Fibroblast of skin of back (primary cell): ENCODE measurements at places on chromosomes 2 and 18.

DNA sequence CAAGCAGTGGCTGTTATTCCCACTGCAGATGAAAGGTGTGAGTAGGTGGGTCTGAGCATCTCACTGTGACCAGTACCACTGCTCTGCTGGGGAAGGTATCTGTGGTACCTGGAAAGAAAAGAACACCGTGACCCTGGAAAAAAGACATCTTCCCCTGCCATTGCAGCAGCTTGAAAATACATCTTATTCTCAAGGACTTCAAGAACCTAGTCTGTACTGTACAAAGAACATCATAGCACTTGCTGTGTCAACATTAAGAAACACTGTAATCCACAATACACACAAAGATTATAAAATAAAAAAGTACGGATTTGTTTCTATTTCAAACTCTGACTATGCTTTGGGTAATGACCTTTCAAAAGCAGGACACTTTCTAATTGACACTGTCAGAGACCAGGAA is 28.9 kb downstream of the C2orf76 start:
- no peak for DNase-seq

DNA sequence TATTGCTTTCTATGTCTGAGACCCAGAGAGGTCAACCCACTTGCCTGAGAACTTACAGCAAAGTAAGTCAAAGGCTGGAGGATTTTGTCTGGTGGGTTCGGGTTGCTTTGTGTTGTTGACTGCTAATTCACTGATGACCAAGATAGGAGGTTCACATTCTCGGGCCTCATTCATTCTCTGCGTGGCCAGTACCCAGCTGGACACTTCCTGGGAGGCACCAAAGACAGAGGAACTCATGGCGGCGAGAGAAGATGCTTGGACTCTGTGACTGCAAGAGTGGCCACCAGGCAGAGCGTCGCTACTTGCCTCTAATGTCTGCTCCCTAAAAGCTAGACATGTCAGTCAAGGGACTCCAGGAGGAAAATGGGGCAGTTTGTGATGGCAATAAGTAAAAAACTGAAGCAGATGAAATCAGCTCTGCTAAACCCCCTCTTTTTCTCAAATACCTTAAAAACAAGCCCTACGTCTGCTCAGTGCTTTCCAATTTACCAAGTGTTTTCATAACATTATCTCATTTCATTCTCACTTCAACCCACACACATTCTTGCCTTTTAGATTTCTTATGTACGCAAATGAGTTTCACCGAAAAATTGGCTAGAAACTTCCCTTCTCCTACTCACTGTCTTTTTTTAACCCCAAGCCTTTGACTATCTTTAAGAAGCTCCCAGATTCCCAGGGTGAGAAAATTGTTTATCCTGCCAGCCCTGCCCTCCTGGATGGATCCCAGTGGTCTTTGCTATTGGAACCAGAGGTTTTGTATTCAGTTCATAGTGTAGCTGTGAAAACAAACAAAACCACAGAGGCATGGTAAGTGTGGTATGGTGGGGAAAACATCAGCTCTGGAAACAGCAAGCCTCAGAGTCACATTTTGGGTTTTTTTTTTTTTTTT is 4.9 kb upstream of the LBH start:
- DNase-seq = peak; percentile 85

DNA sequence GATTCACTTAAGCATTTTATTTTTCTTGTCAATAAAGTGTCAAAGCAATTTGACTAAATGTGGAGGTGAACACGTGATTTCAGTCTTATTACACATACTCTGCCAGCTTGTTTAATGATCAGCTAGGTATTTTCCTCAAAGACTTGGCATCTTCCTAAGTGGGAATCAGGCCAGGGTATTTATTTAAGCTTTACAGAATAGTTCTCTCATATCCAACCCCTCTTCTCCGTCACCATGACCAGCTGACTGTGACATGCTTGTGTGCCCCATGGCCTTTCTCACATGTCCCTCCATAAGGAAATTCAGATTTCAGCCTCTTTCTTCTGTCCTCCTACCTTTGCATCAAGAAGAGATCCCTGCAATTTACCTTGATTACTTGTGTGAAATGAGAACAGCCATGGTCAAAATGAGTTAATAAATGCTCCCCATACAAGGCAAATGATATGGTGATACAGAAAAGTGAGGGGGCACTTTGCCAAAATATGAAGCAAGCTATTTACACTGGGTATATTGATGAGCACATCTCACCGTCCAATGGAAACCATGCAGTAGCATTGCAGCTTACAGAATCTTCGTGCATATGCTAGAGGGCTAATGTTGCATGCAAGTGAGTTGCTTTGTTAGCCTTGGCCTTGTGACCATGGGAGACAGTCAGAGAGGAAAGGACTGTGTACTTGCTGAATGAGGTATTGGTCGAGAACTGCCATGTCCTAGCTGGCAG is 202.2 kb downstream of the RNF152 start:
- no peak for DNase-seq

GRCh38 chr2:191041418-191042161 is 27.6 kb upstream of the STAT1 start:
- DNase-seq = peak; percentile 56

DNA sequence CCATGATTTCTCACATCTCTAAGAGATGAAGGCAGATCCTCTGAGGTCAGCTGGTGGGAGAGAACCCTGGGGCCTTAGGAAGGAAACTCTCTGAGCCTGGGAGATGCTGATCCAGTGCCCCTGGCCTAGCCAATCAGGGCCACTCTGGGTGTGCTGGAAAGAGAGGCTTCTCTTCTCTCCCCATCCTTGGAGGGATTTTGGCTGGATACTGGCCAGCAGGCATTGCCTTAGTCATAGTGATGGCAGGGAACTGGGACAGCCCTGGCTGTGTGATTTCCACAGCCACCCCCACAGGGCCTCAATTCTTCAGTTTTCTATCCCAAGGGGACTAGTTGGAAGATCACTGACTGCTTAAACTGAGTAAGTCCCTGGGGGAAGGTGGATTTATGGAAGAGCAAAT is 26.6 kb upstream of the PLB1 start:
- DNase-seq = peak; percentile 82

- DNase-seq = no peak
These were observed 82.5 kb downstream of the EDAR start for GRCh38 chr2:108906403-108907077.

DNA sequence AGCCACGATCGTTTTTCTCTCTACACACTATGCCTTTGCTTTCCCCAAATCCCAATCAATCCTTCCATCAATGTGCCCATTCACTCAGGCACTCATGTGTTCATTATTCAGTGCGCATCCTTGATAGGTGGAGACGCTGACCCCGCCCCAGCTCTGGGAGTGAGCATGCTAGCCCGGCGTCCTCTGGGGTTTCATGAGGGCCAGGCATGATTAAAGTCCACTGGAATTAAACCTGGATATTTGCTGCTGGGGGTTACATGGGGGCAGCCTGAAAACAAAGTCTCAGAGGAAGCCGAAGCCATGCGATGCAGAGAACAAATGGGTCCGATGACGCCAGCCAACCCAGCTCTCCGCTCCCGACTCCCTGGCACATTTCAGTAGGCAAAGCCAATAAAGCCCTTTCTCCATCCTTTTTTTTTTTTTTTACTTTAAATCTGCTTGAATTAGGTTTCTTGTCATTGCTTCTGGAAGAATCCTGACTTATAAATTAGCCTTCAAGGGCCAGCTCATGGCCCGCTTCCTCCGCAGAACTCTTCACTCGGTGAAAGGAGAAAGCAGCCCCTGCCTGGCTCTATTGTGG is 316.4 kb upstream of the ID2 start:
- DNase-seq = no peak

GRCh38 chr2:140601342-140601741 is 1529.5 kb downstream of the LRP1B start:
- no peak for DNase-seq

GRCh38 chr18:76658627-76659026 is 163.6 kb upstream of the ZNF516 start:
- DNase-seq = no peak

- DNase-seq = no peak
These were observed 816.2 kb downstream of the CBLN2 start for GRCh38 chr18:71727909-71728308.

DNA sequence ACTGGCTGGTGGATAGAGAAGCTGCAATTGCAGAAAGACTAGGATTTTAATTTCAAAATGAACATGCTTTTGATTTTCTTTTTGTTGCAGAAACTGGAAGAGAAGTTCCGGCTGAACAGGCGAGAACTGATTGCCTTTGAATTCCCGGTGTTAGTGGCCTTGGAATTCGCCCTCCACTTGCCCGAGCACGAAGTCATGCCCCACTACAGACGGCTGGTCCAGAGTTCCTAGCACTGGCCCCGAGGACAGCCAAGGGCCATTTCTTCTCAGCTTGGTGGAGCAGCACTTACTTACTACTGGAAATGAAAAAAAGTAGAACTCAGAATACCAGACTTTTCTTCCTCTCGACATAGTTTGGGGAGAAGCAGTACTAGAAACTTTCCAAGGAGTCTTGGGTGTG is 121.9 kb downstream of the CABLES1 start:
- no peak for DNase-seq

GRCh38 chr2:111927723-111928122 is 29.3 kb downstream of the MERTK start:
- no peak for DNase-seq

DNA sequence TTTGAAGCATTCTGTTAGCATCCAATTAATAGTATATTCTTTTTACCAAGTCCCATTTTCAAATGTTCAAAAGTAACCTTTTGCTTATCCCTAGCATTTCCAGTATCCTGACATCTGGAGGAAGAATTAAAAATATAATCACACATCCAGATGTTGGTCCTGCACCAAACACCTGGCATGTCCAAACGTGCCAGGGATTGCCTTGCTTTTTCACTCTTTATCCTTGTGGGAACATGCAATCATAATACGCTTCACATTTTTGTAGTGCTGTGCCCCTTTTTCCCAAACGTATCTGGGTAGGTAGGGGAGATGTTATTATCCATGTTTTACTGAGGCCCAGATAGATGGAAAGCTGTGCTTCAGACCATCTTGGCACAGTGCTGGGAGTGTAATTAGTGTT is 133.0 kb downstream of the TPGS2 start:
- no peak for DNase-seq

GRCh38 chr2:196586511-196586991 is 53.0 kb upstream of the CCDC150 start:
- DNase-seq = peak; percentile 94

GRCh38 chr18:476251-476664 is 24.2 kb downstream of the COLEC12 start:
- no peak for DNase-seq

- no peak for DNase-seq
These were observed 7.0 kb downstream of the RNPEPL1 start for GRCh38 chr2:240575101-240575965.

- no peak for DNase-seq
These were observed 28.9 kb upstream of the BCL2L11 start for GRCh38 chr2:111091811-111092211.

DNA sequence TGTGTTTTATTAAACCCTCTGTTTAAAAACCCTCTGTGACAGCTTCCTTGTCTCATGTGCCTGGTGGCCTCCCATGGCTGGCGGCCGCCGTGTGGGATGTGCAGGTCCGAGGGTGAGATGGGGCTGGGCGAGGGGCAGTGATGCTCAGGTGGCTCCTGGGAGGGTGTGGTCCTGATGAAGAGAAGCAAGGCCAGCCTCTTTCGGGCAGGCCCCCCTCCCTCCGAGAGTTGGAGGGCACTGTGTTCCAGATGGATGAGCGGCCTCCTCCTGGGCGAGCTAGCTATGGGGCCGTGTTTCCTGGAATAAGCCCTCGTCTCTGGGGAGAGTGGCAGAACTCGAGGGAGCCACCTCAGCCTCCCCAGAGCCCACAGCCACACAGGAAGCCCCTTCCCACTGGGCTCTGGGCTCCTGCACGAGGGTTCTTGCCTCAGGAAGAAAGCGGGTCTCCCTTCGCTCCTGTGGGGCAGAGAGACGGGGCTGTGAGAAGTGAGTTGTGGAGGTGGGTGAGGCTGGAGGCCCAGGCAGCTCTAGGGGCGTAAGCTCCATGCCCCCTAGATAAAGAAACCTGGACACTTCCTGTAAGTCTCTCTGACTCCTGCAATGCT is 72.1 kb downstream of the ASB1 start:
- DNase-seq = no peak

- DNase-seq = no peak
These were observed 101.9 kb upstream of the CTDP1 start for GRCh38 chr18:79577451-79578395.

DNA sequence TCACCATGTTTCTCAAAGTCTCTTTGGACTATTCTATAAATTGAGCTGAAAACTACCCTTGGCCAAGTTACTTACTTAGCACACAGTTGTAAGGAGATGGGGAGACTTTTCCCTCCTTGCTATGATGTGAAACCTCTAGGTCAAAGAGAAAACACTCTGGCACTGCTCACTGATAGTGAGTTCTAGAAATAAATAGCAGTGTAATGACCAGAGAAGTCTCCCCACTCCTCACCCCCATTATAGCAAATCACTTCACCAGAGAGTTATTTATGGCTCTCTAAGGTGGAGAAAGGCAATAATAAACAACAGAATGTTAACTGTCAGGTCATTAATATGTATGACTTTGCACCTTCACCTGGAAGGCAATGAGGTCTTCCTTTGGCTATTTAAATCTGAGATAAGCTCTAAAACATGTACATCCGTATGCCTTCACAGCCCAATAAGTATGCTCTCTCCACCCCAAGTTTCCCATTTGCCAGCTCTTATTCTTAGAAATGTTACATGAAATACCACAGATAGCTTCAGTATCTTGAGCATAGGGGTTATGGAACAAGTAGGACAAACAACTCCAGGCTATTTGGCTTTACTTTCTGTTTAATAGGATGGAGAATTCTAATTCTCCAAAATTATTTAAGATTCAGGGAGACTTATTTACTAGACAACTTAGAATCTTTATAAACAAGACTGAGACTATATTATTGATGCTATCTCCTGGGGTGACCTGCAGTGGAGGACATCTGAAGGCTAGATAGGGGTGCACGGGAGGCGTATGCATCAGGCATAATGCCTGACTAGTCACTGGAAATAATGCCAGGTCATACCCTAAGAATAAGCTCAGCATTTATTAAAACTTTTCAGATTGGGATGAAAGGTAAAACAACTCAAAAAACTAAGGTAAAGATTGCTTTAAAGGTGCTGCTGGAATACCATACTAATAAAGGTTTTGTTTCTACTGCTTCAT is 65.3 kb upstream of the DTNB start:
- no peak for DNase-seq

- no peak for DNase-seq
These were observed 29.2 kb downstream of the NIFK start for GRCh38 chr2:121707344-121707919.

DNA sequence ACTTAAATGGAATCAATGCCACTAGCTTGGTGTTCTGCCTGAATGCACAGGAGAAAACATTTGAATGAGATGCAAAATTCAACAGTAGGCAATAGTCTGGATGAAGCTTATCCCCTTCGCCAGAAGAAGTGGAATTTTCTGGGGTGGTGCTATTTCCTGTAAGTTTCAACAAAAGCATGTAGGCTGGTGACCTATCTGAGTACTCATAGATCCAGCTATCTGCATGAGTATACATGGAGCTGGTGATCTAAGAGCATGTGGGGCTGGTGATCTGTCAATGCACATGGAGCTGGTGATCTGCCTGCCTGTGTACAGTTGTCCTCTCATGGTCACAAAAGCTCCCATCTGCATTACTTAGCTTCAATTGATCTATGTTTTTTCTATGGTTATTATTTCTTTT is 71.2 kb downstream of the SLC9A4 start:
- no peak for DNase-seq

GRCh38 chr2:79001285-79001684 is 24.2 kb upstream of the REG3G start:
- no peak for DNase-seq

GRCh38 chr2:206127656-206128055 is 31.6 kb downstream of the NDUFS1 start:
- DNase-seq = no peak

- DNase-seq = no peak
These were observed 280.7 kb upstream of the RND3 start for GRCh38 chr2:150767991-150768746.

GRCh38 chr18:58862356-58862755 is 2.3 kb upstream of the ZNF532 start:
- DNase-seq = no peak
